ENCODE measurements at places on chromosomes 1 and 21.

DNA sequence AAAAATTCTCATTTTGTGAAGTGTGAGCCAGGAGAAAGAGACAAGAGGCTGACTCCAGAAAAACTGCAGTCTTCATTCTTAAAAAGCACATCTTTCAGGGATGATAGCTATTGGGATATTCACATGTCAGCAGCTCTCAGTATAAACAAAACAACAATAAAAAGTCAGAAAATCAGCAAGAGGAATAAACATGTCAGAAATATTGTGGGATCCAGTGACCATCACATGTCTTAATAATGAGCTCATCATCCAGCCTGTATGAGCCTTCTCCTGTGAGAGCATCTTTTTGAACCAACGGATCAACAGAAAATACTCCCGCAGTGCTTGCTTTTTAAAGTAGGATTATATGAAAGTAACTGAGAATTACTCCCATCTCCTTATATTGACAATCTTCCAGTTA lies 241.6 kb downstream of the SMYD3 start:
- no peak for DNase-seq

DNA sequence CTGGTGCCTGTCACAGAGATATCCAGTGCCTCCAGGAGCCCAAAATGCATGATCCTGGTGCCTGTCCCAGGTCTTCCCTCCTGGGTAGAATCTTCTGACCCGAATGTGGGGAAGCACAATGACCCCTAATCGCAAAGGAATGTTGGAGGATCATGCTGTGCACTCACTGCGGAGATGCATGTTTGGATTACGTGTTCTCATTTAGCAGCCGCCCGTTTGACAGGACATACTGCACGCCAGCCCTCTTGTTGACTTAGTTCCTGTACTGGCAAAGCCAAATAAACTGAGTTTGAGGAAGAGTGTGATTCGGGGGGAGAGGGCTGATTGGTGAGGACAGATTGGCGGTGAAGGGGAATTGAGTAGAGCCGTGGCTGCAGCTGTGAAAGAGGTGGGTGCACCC lies 85.9 kb upstream of the SIM2 start:
- no peak for DNase-seq

GRCh38 chr1:231666937-231667608 lies 40.5 kb downstream of the DISC1 start:
- DNase-seq = no peak

DNA sequence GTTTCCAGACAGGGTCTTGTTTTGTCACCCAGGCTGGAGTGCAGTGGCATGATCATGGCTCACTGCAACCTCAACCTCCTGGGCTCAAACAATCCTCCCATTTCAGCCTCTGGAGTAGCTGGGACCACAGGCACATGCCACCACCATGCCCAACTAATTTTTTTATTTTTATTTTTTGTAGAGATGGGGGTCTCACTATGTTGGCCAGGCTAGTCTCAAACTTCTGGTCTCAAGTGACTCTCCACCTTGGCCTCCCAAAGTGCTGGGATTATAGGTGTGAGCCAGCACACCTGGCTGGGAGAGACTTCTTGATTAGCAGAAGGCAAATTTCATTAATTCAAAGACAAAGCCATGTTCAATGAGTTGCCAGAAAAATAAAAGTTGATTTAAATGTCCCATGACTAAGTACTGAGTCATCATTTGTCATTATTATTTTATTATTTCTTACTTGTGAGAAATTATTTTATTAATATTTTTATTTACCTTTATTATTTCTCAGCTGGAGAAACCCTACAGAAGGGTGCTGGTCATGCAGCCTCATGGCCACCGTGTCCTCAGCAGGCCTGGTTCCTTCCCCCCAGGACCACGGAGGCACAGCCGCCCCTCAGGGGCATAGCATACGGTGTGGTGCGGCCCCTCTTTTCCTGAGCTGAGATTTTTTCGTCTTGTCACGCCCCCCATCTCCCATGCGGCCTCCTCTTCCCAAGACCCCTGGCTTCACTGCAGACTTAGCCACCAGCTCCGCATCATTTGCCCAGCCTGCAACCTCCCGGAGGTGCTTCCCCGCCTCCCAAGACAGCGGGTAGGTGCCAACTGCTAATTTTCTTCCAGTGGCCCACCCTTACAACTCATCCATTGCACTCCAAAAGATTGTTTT lies 55.3 kb upstream of the SIM2 start:
- no peak for DNase-seq

GRCh38 chr1:162997499-162998285 lies 71.5 kb upstream of the RGS4 start:
- no peak for DNase-seq

DNA sequence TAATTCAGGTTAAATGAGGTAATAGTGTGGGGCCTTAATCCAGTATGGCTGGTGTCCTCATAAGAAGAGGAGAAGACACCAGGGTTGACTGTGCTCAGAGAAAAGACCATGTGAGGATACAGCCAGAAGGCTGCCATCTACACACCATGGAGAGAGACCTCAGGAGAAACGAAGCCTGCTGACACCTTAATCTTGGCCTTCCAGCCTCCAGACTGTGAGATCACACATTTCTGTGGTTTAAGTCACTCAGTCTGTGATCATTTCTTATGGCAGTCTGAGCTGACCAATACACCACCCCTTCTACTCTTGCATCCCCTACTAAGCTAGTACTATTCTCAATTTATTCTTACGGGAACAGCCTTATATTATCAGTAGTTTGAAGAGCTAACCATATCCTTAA lies 310.0 kb downstream of the ZP4 start:
- no peak for DNase-seq

- DNase-seq = no peak
Measured at GRCh38 chr1:219573158-219573557, 39.7 kb downstream of the ZC3H11B start.

- DNase-seq = no peak
Measured at GRCh38 chr1:162710345-162710744, 78.1 kb downstream of the DDR2 start.

DNA sequence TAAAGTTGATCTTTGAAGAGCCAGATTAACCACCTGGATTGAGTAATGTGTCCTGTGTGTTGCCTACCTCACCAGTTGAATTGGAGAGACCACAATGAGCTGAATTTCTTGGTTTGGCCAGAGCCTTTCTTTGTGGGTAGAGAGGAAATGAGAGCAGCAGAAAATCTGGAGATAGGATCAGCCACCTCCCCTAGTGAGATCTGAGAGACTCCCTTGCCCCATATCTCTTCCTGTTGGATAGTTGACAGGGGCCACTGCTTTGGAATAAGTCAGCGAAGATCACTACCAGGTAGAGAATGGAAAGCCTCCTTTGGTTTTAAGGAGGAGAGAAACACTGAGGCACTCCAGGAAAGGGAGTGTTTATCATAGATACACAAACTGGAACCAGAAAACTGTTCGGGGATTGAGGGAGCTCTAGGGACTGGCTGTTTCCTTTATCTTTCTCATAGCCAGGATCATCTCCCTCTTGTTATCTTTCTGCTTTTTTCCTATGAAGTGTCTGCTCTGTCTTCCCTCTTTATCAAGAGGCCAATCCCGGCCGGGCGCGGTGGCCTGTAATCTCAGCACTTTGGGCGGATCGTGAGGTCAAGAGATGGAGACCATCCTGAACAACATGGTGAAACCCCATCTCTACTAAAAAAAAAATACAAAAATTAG lies 21.3 kb upstream of the ZNF326 start:
- no peak for DNase-seq

- DNase-seq = no peak
Measured at GRCh38 chr1:172777767-172778166, 118.9 kb downstream of the FASLG start.
